Stimulated activated CD8-positive, alpha-beta memory T cell treated with anti-CD3 and anti-CD28 coated beads, Interleukin-15, amount 100 ng/mL, for 48 hours (primary cell): ENCODE measurements at places on chromosomes 16 and 17.

- no peak for DNase-seq
Measured at GRCh38 chr16:59179446-59180082, 445.4 kb upstream of the GOT2 start.

DNA sequence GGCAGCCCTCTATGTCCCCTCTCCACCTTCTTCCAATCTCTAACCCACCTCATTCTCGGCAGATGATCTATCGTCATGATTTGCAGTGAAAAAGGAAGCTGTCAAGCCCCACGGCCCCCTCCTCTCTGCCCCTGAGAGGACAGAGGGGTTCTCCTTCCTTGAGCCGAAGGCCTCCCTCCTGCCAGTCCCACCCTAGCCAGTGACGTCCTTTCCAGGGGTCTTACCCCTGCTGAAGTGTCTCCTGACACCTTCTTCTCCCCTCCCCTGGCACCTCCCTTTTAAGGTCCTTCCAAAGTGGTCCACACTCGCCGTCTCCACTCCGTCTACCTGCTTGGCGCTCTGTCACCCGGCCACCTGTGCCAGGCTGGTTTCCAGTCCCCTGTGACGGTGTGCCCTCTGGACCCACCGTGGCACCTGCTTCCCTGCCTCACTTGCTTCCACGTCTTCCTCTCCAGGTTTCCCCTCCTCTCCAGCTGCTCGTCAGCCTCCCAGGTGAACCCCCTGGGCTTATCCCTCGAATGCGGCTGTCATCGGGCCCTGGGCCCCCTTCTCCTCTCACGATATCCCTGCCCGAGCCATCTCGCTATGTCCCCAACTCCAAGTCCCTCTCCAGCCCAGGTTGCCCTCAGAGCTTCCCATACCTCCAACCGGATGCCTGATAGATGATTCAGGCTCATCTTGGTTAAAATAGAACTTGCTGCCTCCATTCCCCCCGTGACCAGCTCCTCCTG lies 5.7 kb downstream of the CCDC102A start:
- no peak for DNase-seq

GRCh38 chr16:88945473-88945872 lies 31.5 kb downstream of the CBFA2T3 start:
- DNase-seq = no peak

DNA sequence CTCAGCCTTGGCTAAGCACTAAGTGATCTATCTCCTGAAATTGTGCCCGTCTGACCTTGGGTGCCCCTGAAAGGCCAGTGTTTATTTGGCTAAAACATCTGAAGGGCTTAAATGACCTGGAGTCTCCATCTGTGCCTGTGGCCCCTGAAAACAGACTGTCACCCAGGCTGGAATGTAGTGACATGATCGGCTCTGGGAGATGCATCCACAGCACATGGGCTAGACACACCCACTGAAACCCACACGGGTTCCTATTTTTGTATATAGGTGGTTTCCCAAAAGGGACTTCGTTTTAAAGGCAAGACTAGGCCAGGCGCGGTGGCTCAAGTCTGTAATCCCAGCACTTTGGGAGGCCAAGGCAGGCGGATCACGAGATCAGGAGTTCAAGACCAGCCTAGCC lies 13.5 kb downstream of the CEP295NL start:
- DNase-seq = no peak

- DNase-seq = no peak
Measured at GRCh38 chr16:69410219-69410990, 14.0 kb upstream of the CYB5B start.

DNA sequence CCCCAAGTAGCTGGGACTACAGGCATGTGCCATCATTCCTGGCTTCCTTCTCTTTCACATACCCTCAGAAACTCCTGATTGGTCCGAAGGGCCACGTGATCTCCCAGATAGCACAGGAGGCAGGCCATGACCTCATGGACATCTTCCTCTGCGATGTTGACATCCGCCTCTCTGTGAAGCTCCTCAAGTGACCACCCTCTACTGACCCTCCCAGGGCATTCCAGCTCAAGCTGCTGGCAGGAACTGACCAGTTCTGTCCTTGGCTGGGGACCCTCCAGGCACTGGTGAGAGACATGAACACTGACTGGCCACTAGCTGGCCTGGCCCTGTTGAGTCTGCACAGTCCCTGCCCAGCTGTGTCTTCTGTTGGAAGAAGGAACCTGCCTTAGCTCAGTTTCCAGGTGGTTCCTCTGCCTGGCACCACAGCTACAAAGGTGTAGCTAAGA lies 5.6 kb downstream of the ERAL1 start:
- no peak for DNase-seq

- DNase-seq = no peak
Measured at GRCh38 chr17:66915204-66915611, 49.3 kb upstream of the CACNG4 start.
